ENCODE measurements at places on chromosomes 6 and 20.

DNA sequence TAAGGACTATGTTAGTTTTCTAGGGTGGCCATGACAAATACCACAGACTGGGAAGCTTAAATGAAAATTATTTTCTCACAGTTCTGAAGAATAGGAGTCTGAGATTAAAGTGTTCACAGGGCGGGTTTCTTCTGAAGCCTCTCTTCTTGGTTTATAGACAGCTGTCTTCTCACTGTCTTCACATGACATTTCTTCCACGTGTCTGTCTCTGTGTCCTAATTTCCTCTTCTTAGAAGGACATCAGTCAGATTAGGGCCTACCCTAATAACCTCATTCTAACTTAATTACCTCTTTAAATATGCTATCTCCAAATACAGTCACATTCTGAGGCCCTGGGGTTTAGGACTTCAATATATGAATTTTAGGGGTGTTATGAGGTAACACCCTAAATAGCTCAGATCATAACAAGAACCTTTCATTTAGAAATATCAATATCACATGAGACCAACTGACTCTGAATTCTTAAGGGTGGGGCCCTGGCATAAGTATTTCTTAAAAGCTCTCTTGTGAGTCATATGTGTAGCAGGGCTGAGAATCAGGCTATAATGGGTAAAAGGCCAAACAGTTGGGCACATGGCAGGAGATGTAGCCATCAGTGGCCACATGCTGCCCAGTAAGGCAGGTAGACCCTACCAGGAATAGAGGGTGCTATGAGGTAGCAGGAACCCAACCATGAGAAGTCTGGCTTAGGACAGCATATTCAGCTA, 62.0 kb upstream of the TENT5A start:
- DNase-seq = no peak

GRCh38 chr6:29739136-29739881, 16.1 kb downstream of the HLA-F start:
- no peak for DNase-seq

- DNase-seq = no peak
Measured at GRCh38 chr6:11852061-11852651, 73.6 kb upstream of the ADTRP start.

DNA sequence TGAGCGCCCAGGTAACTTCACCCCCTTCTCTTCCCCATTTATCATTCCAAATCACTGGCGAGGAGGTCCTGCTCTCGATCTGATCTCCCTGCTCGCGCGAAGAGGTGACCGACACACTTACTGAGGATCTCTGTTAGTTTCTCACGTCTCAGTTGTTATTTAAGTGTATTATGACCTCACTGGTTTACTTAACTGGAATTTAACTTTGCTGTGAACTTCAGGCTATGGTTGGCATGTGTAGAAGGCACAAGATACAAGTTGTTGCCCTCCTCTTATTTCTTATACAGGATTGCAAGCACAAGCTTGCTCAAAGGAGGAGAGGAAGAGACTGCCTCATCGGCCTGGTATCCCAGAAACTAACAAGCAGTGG, 1.2 kb downstream of the RNF217 start:
- DNase-seq = peak; percentile 50

GRCh38 chr6:71228461-71229041, 60.1 kb upstream of the OGFRL1 start:
- peak; percentile 18 for DNase-seq

DNA sequence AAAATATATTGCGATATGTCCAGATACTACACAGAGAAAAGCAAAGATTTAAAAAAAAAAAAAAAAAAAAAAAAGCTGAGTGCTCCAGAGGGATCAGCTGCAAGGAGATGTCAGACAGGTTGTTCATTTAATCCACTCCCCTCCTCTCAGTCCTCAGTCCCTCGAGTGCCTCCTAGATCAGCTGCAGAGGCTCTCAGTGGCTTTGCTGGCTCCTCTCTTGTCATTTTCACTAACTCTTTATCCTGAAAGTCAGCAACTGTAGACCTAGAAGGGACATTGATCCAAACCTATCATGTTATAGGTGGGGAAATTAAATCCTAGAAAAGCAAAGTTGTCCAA, 61.6 kb downstream of the KIAA0319 start:
- no peak for DNase-seq

GRCh38 chr6:52307900-52308372, 23.4 kb upstream of the MCM3 start:
- DNase-seq = no peak

DNA sequence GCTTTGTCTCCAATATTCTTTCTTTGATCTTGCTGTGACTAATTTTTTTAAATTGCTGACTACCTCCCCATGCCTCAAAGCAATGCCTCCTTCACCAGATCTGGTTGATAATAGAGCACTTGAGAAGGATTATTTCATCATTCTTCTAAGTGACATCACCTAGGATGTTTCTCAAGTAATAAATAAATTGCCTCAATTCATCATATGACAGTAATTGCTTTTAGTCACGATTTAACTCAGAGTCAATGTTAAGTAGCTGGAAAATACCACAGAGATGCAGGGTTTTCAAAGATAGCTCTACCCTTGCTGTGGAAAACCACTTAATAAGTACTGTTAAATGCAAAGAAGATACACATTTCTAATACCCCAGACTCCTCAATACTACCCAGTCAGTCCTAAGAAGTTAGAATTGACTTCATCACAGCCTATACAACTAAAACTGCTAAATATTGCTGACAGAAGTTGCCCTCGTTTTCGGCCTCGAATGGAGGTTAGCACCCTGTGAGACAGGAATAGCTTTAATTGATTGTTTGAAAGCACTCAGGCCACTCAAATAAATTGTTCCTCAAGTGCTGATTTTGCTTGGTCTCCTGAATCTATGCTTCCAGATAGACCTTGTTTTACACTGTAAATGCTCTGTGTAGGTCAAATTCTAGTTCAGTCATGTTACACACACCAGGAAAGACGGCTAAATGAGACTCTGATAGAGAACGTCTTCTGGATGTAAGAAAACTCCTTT, 640.6 kb upstream of the CHD6 start:
- no peak for DNase-seq

GRCh38 chr6:34867484-34867883, 20.4 kb downstream of the TAF11 start:
- DNase-seq = peak; percentile 6

- no peak for DNase-seq
Measured at GRCh38 chr20:12152996-12153395, 235.3 kb downstream of the BTBD3 start.

DNA sequence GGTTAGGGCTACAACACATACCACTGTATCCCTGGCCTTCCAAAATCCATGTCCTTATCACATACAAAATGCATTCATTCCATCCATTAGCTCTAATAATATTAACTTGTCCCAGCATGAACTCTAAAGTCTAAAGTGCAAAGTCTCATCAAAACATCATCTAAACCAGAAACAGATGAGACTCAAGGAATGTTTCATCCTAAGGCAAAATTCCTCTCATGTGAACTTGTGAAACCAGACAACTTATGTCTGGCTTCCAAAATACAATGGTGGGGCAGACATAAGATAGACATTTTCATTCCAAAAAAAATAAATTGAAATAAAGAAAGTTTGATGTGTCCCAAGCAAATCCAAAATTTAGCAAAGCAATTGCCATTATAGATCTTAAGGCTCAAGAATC, 257.4 kb downstream of the HTR1B start:
- no peak for DNase-seq

DNA sequence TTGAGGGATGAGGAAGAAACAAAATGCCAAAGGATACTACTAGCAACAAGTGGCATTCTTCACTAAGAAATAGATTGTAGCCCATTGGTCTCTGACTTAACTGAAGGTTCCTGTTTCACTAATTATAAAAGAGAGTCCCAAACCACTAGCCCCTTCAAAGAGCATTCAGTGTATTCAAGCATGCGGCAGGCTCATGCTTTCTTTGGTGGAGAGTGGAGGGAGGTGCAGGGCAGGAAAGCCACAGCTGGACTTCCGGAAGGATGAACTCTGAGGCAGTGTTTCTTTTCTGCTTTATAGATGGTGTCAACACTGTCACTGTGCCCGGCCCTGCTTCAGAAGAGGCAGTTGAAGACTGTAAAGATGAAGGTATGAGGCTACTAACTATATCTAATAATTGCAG, 636.1 kb downstream of the KIF16B start:
- DNase-seq = no peak

GRCh38 chr6:63576985-63577712, 4.9 kb downstream of the LOC128125822 start:
- no peak for DNase-seq

- no peak for DNase-seq
Measured at GRCh38 chr20:22680031-22680740, 95.8 kb upstream of the FOXA2 start.

DNA sequence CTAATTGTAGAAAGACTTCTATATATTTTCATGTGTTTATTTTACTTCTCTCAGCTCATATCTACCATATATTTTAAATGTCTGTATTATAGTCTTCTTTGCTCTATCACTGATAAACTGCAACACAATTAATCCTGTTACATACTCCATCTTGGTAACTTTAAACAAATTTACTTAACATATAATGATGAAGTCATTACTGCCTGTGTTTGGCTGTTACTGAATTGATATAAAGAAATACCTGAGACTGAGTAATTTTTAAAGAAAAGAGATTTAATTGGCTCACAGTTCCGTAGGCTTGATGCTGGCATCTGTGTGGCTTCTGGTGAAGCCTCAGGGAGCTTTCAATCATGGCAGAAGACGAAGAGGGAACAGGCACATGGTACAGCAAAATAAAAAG, 1480.4 kb downstream of the HACE1 start:
- no peak for DNase-seq

DNA sequence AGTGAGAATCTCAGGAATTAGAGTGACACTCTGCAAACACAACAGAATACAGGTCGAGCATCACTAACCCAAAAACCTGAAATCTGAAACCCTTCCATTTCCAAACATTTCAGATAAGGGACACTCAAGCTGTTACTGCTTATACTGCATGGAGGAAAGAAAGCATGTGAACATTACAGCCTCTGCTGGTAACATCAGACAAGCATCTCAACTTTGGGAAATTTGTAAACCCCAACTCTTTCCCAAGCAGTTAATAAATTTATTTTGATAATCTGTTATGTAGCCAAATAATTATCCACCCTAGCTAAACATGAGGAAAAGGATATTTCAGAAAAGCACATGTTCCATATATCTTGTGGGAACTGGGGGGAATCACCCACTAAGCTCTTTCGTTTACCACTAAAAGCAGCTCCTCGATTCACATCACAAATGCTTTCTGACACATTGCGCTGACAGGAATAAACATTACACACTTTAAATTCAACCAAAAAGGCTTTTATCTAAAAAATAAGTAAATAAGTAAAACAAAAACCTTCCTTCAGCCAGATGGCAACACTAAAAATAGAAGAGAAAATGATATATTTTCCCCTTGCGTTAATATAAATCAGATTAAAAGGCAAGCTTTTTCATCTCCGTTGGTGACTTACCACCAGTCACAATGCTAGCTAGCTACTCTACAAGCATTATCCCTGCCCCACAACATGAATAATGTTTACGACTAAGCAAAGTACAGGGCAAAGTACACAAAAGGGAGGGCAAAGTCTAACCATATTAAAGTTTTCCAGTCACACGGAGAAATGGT, 120.8 kb downstream of the MAP7 start:
- DNase-seq = no peak

- DNase-seq = no peak
Measured at GRCh38 chr20:8656335-8656734, 412.6 kb upstream of the PLCB4 start.

DNA sequence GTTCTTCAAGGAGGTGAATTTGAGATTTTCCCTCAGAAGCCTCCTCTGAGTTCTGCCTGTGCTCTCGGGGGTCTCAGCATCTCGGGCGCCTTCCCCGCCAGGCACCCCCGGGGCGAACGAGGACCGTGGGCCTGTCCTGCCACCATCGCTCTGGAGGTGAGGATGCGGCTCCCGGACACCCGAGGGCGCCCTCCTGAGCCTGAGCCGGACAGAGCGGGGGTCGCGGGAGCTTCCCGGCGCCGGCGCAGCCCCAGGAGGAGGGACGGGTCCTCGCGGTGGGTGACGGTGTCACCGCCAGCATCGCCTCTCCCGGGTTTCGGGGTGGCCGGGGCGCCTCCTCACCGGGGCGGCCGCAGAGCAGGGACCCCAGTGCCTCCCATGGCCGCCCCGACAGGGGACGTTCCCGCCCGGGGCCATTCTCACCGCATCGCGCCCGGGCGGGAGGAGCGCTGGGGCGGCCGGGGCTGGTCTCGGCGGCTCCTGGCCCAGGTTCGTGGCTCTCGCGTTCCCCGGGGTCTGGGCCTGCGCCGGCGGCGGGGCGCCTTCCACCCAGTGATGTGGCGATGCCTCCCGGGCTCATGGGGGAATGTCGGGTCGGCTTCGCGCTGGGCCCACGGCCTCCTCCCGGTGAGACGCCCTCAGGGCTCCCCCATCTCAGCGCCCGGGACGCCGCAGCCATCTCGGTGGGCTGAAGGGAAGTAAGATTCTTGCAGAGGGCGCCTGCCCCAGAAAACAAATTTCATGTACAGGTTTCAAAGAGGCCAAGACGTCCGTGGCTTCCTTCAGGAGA, 210.5 kb downstream of the ERMARD start:
- DNase-seq = no peak

DNA sequence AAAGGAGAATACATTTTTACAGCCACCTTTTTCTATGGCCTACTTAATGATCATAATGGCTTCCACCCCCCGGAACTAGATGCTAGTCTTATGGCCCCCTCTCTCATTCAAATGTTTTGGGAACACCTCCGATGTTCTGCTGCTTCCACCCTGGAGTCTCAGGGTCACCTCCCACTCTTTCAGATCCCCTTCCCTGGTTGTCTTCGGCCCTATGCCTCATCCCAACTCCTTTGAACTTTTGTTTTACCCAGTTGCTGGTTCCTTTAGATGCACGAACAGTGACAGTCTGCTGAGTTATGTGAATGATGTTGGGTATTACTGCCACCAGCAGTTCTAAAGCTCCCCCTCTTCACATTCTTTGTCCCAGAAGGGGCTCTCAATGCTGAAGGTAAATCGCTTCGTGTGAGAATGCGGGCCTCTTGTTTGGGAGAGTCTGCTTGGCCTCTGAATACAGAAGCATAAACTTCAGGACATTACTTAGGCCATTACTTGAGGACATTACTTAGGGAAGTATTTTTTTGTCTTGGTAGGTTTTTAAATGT, 309.1 kb downstream of the SOX4 start:
- no peak for DNase-seq

DNA sequence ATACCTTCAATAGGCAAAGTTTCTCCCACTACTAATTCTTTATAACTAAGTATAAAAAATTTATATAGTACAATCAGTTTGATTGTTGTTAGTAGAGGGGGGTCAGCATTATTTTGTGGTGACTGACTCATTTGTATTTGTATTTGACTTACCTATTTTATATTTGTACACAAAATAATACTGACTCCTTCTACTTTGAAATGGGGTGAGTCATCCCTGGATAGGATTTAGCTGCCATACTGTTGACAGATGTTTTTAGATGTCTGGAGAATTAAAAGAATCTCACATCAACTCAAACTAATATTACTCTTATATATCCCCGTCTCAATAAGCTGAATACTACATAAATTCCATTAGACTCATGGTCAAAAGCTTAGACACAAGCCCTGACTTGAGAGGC, 114.9 kb downstream of the FRK start:
- DNase-seq = no peak
